ENCODE measurements at places on chromosomes 1 and 21. TPM values are rescaled to one million over a fixed set of nuclear protein-coding genes. Genes with fewer than 3 reads are reported as not detected.

Gene EVA1B
- 5.7 TPM for total RNA-seq

DNA sequence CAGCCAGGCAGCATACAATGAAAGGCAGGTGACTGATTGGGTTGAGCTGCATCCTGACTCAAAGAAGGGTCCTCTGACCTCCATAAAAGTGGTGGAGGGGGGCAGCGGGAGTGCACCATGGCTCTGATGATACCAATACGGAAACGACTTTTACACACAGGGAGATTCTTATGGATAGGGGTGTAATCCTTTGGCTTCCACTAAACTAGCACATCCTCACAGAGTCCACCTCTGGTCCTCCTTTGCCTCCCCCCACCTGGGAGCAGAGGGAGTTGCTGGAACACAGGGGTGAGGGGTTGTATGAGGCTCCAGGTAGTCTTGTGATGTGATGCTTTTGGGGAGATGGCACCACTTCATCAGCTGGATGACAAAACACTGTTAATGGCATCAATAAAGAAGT, 361.0 kb downstream of the BARHL2 start:
- no peaks in the 10 kb centered on the region for H3K27me3 ChIP-seq
- H3K4me3 ChIP-seq = no peak overlapping the region
- DNase-seq = no peak
- H3K4me1 ChIP-seq = peaks cover 6% of the 10 kb centered on the region

Gene C4BPA
- not detected for total RNA-seq

GRCh38 chr1:67376381-67376780, 53.8 kb downstream of the SERBP1 start:
- peaks cover 5% of the 10 kb centered on the region for H3K4me1 ChIP-seq
- DNase-seq = no peak
- no peak overlapping the region for H3K27ac ChIP-seq
- no peak overlapping the region for H3K4me3 ChIP-seq

Gene C1orf185
- not detected for total RNA-seq

DNA sequence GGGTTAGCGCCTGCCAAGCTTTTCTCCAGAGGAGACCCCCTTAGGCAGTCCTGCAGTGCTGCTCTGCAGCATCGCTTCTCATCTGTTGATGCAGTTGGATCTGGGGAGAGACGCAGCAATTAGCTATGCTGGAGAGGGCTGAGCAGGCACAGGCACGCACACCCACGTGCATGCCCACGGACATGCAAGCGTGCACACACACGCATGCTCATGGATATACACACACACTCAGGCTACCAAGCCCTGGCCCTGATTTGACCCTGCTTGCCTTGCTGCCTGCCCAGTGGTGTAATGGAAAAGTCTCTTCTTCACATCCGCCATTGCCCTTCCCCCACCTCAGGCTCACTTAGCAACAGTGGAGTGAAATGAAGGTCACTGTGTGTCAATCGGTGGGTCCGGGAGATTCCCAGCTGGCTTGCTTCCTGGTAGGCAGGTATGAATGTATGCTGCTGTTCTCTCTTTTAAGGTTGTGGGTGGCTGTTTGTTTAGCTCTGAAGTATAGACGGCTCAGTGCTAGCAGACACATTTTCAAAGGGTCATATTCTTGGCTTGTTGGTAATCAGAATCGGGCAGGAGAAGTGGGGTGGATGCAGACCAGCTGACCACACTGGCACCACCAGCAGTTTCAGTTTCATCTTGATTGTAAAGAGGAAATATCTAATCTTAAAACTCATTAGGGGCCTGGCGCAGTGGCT, 9.5 kb downstream of the ATP1B1 start:
- peak overlapping the region; percentile 49 for H3K27ac ChIP-seq
- DNase-seq = no peak
- H3K4me3 ChIP-seq = no peak overlapping the region
- H3K36me3 ChIP-seq = peaks cover 37% of the 10 kb centered on the region
- no peaks in the 10 kb centered on the region for H3K27me3 ChIP-seq

GRCh38 chr1:117659550-117660270, 53.9 kb downstream of the TENT5C start:
- DNase-seq = no peak
- H3K4me3 ChIP-seq = no peak overlapping the region
- H3K36me3 ChIP-seq = no peaks in the 10 kb centered on the region
- H3K27me3 ChIP-seq = no peaks in the 10 kb centered on the region
- no peak overlapping the region for H3K27ac ChIP-seq
- peaks cover 22% of the 10 kb centered on the region for H3K4me1 ChIP-seq
